ENCODE measurements at places on chromosomes 16 and 17. TPM values are rescaled to one million over a fixed set of nuclear protein-coding genes. Genes with fewer than 3 reads are reported as not detected.

Gene LMF1
- 8.9 TPM for polyA plus RNA-seq

DNA sequence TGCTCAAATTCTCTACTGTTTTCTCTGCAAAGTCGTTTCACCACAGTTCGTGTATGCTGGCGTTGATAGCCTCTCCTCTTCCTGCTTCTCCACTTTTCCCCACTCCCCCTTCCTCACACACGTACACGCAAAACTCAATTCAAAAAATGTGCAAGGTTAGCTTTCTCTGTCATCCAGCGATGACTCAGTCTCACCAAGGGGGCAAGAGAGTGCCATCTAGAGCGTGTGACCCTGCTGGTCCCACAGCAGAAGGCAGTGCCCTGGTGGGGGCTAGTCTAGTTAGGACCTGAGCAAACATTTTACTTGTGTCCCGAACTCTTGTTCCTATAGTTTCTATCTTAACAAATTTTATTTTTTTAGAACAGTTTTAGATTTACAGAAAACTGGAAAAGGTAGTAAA lies 121.2 kb upstream of the CHMP6 start:
- no peak for DNase-seq

DNA sequence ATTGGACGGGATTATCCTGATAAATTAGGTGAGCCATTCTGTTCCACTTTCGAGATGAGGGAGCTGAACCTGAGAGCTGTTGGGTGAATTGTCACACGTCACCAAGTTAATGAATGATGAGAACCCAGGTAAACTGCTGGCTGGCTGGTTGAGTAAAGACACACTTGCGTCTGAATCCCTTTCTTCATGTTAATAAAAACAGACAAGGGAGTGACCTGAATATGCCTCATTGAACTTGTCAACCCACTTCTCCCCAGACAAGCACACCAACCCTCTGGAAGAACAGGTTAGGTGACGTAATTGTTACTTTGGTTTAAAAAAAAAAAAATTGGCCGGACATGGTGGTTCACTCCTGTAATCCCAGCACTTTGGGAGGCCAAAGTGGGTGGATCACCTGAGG lies 400.9 kb upstream of the CDH5 start:
- DNase-seq, result no peak

DNA sequence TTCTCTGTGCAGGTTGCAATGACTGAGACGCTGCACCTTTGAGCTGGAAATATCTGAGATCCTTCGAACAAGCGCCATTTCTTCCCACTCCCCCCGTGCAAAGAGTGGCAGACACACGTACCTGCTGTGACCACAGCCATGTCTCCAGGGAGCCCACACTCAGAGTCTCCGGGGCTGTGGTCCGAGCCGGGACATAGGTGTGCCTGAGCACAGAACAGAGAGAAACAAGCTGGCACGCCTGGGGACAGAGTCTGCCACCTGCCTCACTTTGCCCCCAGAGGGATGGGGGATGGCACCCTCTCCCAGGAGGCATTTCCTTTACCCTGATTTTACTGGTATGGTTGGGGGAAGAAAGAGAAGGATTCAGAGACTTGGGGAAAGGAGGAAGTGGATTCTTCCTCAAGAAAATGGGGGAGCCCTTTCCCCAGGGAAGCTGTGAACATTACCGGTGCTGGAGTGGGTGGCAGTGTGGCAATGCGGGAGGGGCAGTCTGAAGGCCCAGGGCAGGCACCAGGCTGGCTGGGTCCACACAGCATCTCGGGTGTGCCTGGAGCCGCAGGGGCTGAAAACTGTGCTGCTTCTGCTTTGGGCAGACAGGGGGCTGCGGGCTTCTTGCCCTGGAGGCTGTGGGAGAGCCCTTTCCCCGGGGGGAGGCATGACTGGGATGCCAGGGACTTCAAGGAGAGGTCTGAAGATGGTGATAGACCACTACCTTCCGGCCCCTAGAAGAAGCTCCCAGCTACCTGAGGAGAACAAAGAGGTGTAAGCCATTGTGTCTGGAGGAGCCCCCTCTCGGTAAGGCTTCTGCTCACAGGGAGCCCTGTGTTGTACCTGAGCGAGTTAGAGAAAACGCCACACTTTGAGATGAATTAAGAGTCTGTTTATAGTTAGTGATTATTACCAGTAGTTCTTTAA lies 6.6 kb upstream of the PIK3R6 start:
- no peak for DNase-seq

DNA sequence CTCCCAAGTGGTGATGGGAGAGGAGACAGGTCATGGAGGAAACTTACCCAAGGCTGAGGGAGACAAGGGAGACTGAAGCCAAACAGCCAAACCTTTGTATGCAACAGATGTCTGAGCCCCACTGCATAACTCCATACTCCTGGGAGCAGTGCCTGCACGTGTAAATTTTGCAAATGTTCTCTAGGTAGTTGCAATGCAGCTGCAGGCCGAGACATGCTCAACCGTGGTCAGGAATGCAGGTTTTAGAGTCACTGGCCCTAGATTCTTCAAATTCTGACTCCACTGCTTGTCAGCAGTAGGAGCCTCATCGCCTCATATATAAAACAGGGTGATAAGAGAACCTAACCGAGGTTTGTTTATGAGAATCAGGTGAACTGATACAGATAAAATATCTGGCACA lies 11.5 kb downstream of the DYNLRB2 start:
- no peak for DNase-seq

DNA sequence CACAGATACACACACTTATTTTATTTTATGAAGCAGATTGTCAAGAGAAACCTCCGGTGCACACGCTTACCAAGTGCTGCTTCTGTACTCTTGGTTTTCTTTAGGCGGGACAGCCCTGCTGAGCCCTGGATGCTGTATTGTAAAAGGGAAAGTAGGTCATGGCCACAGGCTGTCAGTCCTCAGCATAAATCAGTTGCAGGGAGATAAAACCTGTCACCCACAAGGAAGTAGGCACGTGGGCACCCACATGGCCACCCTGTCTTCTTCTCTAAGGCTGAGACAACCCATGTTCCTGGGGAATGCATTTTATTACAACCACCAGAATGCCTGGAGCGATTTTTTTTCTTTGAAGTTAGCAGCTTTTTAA lies 59.3 kb downstream of the ASIC2 start:
- DNase-seq, result no peak

Gene TBX21
- polyA plus RNA-seq, result not detected

Data from fibroblast of lung (primary cell).